Cortex of kidney (tissue), 1 donor: ENCODE measurements at places on chromosomes 13 and 19.

DNA sequence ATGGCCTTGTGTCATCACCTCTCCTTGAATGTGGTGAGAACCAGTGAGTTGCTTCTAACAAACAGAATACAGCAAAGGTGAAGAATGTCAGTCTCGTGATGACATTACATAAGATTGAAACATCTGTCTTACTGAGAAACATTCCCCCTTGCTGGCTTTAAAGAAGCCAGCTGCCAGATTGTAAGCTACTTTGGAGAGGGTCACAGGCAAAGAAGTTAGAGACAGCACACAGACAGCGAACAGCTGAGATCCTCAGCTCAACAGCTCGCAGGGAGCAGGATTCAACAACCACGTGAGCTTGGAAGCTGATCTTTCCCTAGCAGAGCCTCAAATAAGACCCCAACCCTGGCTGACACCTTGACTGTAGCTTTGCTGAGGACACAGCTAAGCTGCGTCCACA is 367.9 kb downstream of the LIG4 start:
- DNase-seq = no peak

- no peak for DNase-seq
These were observed 1.4 kb upstream of the TSHZ3 start for GRCh38 chr19:31350693-31351055.

DNA sequence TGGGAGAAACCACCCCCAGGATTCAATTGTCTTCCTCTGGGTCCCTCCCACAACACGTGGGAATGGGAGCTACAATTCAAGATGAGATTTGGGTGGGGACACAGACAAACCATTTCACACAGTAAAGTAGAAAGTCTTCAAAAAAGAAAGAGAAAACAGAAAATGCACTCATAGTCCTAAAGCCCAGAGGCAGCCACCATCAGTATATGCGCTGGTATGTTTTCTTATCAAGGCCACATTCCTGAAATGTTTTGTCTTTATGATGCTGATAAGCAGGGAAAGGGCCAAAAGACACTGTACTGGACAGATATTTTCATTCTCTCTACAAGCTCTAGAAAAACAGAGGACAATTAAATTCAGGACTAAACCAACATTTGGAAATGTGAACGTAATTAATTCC is 375.8 kb upstream of the TSHZ3 start:
- no peak for DNase-seq

DNA sequence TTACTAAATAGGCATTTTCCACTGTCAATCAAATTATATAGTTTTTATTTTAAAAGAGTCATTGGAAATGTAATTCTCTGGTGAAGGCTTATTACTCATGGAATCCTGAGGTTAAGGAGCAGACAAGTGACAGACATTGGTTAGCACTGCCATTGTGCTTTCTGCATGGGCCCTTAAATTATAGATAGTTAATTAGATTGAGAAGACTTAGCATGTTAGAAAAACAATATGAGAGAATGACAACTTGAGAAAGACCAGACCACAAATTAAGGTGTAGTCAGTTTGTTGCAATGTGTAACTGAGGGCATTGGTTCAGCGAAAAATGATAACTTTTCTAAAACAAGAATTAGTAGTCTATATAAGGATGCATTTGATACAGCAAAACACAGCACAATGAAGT is 195.5 kb downstream of the SLITRK6 start:
- DNase-seq = no peak

DNA sequence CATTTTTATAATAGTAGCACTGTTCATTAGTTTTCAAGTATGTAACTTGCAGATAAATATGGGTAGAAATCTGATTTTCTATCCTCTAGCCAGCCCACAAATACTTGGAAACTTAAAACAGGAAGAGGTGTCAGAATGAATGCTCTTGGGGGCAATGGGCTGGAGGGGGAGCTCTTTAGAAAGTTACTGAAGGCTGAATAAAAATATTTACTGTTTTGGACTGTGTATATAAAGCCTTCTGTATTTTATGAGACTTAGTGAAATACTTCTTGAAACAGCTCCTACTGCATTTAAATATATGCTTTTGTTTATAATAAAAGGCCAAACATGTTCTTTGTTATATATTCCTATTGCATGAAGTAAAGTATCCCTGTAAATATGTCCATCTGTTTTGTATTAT is 138.8 kb downstream of the RGCC start:
- no peak for DNase-seq

DNA sequence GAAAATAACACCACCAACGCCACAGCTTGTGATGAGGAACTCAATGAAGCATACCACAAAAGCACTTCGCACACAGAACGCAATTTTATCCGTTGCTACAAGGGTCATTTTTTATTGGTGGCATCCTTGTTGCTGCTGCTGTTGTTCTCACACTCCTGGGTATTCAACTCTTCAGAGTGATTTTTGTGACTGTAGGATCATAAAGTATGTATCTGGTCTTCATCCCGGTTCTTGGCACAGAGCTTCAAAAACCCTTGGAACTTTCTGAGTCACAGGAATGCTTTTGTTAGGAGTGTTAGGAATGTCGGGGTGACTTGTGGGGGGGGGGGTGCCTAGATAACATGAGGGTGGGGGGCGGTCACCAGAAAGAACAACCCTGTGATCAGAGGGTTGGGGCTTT is 108.4 kb downstream of the ZNF557 start:
- no peak for DNase-seq

DNA sequence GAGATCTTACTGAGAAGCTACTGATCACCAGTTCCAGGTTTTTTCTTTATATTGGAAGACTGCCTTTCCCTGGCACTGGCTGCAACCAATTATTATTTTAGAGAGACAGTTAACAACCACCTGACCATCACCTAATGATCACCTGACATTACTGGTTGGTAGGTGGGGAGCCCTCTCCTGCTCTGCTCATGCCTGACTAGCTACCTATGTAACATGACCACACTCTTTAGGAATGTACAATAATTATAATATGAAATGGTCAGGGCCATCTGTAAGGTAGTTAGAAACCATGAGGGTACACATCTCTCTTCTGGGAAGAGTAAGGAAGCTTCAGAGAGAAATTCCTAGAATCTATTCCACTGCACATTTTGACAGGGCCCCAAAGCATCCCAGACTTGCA is 59.0 kb upstream of the SCEL start:
- DNase-seq = no peak

DNA sequence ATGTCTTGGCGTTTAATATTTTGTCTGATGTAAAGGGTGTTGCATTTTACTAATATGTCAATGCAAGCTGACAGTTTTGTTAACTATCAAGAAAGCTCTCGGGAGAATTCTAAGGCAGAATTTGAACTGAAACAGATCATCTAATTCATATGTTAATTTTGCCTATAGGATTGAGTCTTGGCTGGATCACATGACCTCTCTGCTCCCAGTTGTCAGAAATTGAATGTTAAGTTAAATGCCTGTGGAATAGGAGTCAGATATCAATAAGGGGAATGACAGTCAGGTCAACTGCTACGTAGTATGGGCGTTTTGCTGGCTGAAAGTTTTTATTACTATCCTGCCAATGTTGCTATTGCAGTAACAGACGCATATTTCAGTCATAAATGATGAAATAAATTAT is 358.5 kb downstream of the MYO16 start:
- DNase-seq = no peak

- no peak for DNase-seq
These were observed 24.6 kb upstream of the IRS2 start for GRCh38 chr13:109810761-109811510.

DNA sequence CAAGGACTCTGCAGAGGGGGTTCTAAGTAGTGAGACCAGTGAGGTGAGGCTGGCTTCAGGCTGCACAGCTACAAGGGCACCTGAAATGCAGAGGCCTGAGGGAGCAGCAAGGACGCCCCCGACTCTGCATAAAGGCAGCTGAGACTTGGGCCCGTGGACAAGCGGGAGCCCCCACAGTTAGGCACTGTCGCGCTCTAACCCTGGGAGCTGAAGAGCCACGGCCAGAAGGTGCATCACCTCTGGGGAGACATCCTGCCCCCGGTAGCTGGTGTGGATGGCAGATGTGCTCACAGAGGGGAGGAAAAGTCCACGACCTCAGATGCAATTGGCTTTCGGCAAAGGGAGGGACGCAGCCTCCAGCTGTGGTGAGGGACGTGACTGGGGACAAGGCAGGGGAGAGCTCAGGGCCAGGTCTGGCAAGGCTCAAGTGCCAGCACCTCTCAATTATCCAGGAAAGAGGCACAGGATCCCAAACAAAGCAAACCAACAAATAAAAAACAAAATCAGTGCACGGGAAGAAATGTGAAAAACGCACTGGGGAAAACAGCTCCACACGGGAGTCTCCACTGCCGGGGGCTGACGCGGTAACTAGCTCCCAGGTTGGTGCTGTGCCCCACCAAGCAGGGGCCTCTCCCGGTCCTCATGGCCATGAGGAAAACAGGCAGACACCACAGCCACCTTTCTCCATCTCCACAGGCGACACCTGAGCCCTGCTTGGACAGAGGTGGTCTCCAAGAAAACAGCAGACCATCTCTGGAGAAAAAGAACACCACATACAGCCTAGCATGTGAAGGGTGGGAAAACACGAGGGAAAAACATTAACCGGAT is 23.0 kb upstream of the PLPP2 start:
- DNase-seq = no peak

DNA sequence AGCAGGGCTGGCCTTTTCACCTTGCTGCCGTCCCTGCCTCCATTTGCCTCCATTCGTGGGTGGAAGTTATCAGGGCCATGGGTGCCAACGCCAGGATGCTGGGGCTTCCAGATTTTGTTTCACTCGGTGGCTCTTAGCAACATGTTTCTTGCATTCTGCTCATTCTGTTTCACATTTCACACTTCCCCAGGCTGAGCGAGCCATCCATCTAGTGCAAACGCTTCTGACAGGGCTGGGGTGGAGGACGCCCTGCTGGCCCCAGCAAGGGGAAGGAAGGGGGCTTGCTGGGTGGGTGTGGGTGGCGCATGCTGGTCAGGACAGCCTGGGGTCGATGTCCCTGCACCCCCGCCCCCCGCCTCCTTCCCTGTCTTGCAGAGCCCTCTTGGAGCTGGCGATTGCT is 165.2 kb downstream of the URI1 start:
- no peak for DNase-seq

DNA sequence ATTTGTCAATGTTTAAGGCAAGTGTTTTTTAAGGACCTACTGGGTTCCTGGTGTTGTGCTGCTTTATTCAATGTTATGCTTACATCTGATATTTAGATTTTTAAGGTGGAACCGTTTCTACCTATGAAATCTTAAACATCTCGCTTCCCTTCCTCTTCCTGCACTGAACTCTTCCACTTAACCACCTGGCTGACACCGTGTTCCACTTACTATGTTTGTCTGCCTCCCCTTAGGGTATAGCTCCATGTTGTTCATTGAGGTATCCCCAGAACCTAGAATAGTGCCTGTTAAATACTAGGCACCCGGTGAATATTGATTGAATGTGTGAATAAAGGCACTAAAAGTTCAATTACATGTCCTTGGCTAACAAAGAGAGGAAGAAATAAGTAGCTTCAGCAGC is 104.9 kb downstream of the RNF17 start:
- no peak for DNase-seq

- DNase-seq = no peak
These were observed at the start of gene TMEM161A for GRCh38 chr19:19138109-19138981. Gene TMEM161A (minus strand): TSS chr19:19138478. CDS start chr19:19138428, 50 bp downstream.
